Fibroblast of mammary gland (primary cell): ENCODE measurements at places on chromosomes 12 and 14.

DNA sequence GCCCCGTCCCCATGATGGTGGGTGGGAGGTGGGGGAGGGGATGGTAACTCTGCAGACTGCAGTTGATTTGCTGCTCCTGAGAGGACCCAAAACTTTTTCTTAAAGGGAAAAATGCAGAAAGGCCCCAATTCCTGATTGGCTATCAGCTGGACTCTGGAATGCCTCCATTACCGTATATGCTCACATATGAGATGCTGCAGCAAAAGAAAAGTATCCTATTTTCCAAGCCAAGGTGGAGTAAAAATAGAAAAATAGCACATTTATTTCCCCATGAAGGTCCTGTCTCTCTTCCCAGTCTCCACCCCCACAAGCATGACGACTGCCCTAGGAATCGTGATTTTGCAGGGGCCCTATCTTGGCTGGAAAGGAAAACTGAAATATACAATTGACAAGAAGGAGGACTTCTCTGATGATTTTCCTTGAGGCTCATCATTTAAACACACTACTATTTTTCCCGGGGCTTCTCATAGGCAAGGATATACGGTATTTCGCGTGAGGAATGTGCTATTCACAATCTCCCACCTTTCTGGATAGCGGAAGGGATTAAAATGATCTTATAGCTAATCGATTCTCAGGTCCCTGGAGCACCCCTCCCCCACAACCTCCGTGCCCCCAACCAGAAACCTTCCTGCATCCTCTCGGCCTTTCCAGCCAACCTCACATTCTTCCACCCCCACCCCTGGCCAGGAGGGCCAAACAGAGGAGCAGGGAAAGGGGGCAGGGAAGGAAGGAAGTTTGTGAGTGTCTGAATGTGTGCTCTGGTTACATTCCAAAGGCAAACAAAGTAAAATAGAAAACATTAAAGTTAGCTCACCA lies 138.9 kb upstream of the CCND2 start:
- DNase-seq = no peak

- no peak for DNase-seq
Measured at GRCh38 chr14:51318813-51319597, 79.0 kb downstream of the TMX1 start.

DNA sequence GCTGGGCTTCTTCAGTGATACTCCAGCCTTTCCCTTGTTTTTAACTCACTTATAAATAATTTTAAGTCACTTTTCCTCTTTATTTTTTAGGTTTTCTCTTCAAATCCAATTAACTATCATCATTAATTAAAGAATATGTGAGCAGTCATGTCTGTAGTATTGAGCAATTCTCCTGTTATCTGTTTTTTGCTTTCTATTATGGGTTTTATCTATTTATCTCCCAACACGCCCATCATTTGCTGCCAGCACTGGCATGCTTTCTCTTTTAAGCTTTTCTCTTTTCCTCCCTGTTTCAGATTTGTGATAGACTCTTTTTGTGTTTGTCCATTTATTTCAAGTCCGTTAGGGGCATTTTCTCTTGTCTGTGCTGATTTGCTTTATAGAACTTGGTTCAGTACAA lies 72.3 kb downstream of the CRADD start:
- DNase-seq = no peak

GRCh38 chr14:70771781-70772212 lies 37.5 kb downstream of the MAP3K9 start:
- no peak for DNase-seq

- DNase-seq = peak; percentile 67
Measured at GRCh38 chr14:69877492-69877891, 1.7 kb upstream of the SMOC1 start.

- DNase-seq = no peak
Measured at GRCh38 chr12:27787559-27787958, 7.5 kb upstream of the MANSC4 start.

GRCh38 chr14:51157012-51157411 lies 62.1 kb upstream of the TRIM9 start:
- DNase-seq = peak; percentile 56

DNA sequence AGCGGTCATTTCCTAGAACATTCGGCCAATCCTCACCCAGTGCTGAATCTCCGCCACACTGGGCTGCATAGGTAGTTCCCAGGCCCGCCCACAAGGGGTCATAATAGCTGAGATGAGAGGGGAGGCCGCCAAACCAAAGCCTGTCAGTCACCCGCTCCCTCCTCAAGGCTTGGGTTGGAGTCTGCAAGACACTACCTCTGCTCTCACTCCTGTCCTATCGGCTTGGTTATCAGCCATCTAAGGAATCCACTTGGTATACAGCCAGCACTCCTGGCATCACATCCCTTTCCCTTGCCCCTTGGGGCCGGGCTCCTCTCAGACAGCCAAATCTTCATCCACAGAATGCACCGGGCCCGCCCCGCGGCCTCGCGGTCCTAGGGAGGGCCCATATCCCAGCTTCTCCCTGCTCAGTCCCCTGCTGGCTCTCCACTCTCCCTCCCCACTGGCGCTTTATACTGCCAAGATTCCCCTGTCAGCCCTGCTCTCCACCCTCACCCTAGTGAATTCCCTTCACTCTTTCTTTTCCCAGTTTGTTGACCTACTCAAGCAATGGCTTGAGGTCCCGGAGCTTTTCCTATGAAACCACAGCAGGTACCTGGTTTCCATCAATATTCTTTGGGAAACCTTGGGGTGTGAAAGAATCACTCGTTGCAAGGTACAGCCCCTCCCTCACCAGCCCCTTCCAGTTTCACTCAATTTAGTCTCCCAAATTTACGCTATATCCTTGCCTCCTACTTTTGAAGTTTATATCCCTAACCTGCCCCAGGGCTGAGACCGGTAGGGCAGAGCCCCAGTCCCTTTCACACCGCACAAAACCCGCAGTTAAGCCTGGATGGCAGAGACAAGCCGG lies 1.4 kb downstream of the IFFO1 start:
- DNase-seq = peak; percentile 78

DNA sequence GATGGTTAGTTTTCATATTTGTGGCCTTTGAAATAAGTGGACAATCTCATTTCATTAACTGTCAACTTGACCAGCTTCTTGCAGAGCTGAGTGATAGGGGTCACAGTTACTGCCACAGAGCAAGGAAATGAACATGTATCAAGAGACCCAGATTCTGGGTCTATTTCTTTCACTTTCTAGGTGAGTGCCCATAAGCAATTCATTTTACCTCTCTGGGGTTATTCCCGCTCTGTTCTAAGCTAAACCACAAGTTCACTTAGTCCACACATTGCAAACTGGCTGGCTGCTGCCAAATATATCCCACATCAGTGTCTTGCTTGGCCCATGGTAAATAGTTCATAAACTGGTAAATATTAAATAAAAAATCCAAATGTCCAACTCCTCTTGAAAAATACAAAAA lies 29.9 kb downstream of the GPHB5 start:
- no peak for DNase-seq

DNA sequence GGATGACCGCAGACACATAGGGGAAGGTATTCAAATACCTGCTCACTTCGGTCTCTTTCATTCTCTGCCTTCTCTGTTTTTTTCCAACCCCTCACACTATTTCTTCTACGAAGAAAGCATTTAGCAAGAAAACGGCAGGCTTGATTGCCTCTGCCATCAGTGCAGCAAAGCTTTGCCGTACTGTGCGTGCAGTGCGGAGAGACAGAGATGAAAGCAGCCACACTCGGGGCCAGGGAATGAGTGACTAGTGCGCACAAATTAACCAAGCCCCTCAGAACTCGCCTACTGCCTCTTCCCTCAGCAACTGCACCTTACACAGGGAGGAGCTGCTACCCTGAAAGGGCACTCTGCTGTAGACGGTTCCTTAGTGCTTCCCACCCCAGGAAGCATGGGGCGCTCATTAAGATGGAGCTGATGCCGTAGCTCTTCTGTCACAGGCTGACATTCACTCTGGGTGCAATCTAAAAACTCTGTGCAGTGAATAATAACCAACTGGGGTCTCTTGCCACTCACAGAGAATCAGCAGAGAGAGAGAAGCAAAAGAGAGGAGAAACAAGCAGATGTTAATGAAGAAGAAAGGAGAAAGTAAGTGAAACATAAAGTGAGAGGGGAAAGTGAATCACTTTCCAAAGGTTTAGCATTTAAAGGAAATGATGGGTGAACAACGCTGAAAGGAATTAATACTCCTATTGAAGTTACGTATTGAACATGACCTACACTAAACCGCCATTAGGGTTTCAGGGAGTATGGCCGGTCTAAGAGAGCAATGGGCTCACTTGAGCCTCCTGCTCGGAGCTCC lies 69.4 kb downstream of the GRIN2B start:
- no peak for DNase-seq

DNA sequence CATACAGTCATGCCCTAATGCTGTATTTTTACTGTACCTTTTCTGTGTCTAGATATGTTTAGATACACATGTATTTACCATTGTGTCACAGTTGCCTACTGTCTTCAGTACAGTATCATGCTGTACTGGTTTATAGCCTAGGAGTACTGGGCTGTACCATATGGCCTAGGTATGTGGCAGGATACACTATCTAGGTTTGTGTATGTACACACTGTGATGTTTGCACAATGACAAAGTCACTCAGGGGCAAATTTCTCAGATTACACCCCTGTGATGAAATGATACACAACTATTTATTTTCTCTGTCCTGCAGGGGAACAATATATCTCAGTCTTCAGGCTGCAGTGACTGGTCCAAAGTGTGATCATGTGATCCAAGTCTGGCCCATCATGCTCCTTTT lies 1076.1 kb downstream of the VRK1 start:
- DNase-seq = no peak

DNA sequence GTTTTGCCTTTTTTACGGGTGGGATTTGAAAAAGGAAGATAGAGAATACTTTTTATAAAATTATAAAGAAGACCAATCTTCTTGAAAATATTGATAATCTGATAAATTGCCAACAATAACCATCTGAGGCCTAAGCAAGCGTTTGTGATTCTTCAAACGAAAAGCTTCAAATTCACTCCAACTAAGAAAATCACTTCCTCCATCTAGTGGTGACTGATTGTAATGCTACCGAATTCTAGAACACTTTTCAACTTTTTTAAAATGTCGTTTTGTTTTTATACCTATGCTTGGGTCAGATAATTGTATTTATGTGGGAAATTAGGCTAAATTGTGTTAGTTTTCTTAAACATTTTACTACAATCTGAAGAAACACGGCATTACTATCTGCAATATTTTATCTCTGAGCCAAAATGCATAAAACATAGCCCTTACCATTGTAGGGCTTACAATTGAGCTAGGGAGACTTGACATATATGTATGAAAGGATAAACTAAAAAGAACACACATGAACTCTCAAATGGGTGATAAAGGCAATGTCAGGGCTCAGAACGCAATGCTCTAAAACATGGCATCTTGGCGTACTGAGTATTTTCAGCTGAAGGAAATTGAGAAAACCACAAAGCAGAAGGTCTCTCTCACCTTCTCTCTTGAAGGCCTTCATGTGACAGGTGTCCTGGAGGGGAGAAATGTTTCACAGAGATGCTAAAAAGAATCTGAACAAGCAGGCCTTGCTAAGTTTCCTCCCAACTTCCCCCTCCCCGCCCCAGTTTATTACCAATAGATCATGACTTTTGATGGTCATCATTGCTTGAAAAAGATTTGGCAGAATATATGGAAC lies 36.8 kb upstream of the G2E3 start:
- DNase-seq = peak; percentile 62

DNA sequence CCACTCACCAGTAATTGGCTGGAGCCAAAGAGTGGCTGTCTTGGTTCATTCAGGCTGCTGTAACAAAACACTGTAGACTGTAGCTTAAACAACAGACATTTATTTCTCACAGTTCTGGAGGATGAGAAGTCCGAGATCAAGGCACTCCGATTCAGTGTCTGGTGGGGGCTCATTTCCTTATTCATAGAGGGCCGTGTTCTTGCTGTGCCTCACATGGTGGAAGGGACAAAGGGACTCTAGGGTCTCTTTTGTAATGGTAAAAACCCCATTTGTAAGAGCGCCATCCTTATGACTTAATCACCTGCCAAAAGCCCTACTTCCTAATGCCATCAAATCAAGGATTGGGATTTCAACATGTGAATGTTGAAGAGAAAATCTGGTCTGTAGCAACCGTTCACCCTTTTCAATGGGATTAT lies 34.7 kb upstream of the CDKN3 start:
- no peak for DNase-seq

GRCh38 chr12:67155863-67156262 lies 113.3 kb upstream of the CAND1 start:
- DNase-seq = peak; percentile 59

- DNase-seq = no peak
Measured at GRCh38 chr14:65387171-65387570, 25.4 kb upstream of the FUT8 start.

- no peak for DNase-seq
Measured at GRCh38 chr14:100432652-100433427, 109.7 kb downstream of the SLC25A47 start.

DNA sequence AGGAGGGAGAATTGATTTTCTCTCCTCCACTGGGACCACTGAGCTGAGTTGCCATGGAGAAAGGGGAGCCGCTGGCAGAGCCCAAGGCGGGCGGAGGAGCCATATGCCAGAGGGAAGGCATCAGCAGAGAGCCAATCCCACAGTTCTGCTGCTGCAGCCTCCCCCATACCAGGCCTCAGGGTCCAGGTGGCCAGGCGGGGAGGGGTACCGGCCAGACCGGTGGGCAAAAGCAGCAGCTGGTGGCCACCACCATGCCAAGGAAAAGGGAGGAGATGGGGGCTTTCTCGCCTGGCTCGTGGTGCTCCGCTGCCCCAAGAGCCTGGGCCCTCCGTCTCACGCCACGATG lies 72.8 kb downstream of the PITPNM2 start:
- DNase-seq = no peak

DNA sequence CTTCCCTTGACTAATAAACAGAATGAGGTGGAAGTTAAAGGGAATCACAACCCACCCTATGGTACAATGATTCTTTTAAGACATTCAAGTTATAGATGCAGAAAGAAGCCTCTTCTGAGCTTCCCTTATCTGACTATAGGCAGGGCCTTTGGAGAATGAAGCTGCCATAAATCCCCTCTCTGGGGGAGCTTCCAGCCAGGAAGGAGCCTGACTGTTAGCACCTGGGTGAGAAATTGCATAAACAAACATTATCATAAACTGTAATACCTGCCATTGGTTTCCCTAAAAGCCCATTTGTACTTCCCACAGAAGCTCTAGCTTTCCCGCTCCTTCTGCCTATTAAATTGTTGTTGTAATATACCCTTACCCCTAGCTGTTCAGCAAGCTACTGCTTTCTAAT lies 81.3 kb upstream of the RESF1 start:
- DNase-seq = no peak

DNA sequence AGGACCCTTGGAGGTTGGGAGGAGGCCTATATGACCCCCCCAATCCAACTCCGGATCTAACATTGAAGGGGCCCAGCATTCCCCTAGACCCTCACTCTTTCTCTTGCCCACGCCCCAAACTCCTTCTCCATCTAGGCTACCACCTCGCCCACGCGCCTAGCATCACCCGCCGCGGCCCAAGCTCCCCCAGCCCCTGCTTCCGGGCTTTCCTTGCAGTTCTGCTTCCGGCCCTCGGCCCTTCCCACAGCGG lies 445 bp downstream of the CERS5 start:
- no peak for DNase-seq
